ENCODE measurements at places on chromosomes 5 and 9. TPM values are rescaled to one million over a fixed set of nuclear protein-coding genes. Genes with fewer than 3 reads are reported as not detected.

DNA sequence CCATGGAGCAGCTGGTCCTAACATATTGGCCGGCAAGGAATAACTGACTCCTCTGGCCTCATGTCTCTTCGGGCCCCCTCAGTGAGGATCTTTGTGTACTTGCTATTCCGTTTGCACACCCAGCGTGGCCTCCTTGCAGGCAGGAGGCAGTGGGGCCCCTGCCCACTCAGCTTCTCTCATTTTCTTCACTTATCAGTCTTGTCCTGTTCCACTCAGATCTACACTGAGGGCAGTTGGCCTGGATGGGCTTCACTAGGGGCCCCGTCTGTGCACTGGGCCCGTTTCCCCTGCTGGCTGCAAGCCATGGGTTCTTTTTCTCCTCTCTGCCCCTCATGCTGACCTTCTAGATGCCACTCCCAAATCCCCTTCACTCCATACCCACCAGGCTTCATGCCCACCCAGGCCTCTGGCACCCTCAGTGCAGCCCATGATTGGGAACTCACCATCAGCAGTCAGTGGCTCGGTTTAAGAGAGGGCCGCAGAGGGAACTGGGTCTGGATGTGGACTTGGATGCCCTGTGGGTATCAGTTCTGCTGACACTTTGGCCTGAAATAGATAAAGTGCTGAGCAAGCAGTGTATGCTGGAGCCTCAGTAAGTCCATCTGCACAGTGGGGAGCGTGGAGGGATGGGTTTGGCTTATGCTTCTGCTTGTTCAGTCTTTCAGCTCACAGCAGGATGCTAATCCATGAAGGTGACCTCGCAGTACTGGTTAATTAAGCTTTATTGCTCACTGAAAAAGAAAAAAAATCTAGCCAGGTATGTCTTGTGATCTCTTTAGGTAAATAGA is 57.9 kb downstream of the ERBIN start:
- H3K4me1 ChIP-seq, result no peaks in the 10 kb centered on the region
- H3K4me3 ChIP-seq, result no peak overlapping the region
- H3K36me3 ChIP-seq, result peaks cover 16% of the 10 kb centered on the region
- H3K27ac ChIP-seq, result no peak overlapping the region
- DNase-seq, result no peak

- H3K4me1 ChIP-seq, result peaks cover 56% of the 10 kb centered on the region
- peak; percentile 93 for DNase-seq
Observed at GRCh38 chr9:120925535-120926396, 830 bp downstream of the TRAF1 start.

DNA sequence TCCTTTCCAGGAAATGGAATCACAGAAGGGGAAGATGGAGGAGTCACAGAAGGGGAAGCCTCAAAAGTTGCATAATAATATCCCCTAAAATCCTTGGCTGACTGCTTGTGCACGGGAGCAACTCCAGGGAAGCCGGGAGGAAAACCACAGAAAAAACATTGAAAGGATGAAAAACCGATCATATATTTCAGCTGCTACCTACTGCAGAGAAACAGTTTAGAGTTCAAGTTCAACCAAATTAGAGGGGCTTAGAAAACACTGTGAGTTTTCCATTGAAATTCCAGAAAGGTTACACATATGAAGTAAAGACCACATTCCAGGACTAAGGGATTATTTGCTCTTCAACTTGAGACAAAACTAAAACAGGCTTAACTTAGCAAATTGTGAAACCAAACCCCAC is 37.6 kb upstream of the MTAP start:
- DNase-seq, result no peak
- no peaks in the 10 kb centered on the region for H3K36me3 ChIP-seq
- H3K27me3 ChIP-seq, result no peaks in the 10 kb centered on the region
- H3K4me1 ChIP-seq, result no peaks in the 10 kb centered on the region
- no peak overlapping the region for H3K4me3 ChIP-seq
- no peak overlapping the region for H3K27ac ChIP-seq

GRCh38 chr9:135103001-135103446 is 15.6 kb downstream of the OLFM1 start:
- H3K4me1 ChIP-seq, result no peaks in the 10 kb centered on the region
- H3K4me3 ChIP-seq, result no peak overlapping the region
- H3K27ac ChIP-seq, result no peak overlapping the region
- DNase-seq, result no peak
- H3K36me3 ChIP-seq, result no peaks in the 10 kb centered on the region

The PCDHGB5 gene
- polyA plus RNA-seq, result 0.08 TPM

The FCN2 gene
- polyA plus RNA-seq, result not detected

DNA sequence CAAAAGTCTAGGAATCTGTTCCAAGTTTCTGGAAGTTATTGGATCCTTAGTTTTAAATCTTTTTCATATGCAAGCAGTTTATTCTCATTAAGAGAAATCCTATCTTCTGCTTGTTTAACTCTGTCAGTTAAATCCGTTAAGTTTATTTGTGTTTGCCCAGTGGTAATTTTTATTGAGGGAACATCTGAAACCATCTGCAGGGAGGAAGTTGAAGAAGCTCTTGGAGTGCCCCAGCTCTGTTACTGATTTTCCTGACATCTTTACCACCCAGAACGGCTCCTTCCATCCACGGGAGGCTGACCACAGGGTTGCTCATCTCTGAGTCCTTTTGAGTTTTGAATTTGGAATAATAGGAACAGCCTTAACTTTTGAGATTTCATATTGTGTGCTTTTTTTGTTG is 99.9 kb upstream of the ZNF618 start:
- H3K36me3 ChIP-seq, result no peaks in the 10 kb centered on the region
- no peak for DNase-seq
- H3K27me3 ChIP-seq, result no peaks in the 10 kb centered on the region

Data from CD14-positive monocyte (primary cell).